ENCODE measurements at places on chromosomes 13 and 19. TPM values are rescaled to one million over a fixed set of nuclear protein-coding genes. Genes with fewer than 3 reads are reported as not detected.

The GAPDHS gene
- not detected for total RNA-seq

The ZAR1L gene
- total RNA-seq, result not detected

The TPGS1 gene
- total RNA-seq, result 10.2 TPM

The APOC4 gene
- total RNA-seq, result not detected

The NLRP4 gene
- not detected for total RNA-seq

The KIR2DL3 gene
- total RNA-seq, result not detected

The GIPR gene
- 15.7 TPM for total RNA-seq

The ZNF850 gene
- 8.0 TPM for total RNA-seq

The PRSS57 gene
- total RNA-seq, result not detected

The PGLYRP1 gene
- total RNA-seq, result not detected

The KIR2DL1 gene
- not detected for total RNA-seq

The KLK12 gene
- total RNA-seq, result not detected

The ZNF625 gene
- 5.4 TPM for total RNA-seq

The ZNF776 gene
- 7.3 TPM for total RNA-seq

The FGF21 gene
- not detected for total RNA-seq

The LILRA1 gene
- total RNA-seq, result not detected

The ZNF69 gene
- 1.9 TPM for total RNA-seq

The TSKS gene
- 1.9 TPM for total RNA-seq

The NLRP12 gene
- total RNA-seq, result not detected

The ASPDH gene
- not detected for total RNA-seq

The ZC3H13 gene
- 47.9 TPM for total RNA-seq

The LGALS4 gene
- total RNA-seq, result 0.66 TPM

The CRB3 gene
- 2.6 TPM for total RNA-seq

The GDF15 gene
- total RNA-seq, result 1.4 TPM

The CERS1 gene
- total RNA-seq, result 0.21 TPM

The SOHLH2 gene
- total RNA-seq, result not detected

The HIPK4 gene
- total RNA-seq, result not detected

The FOXA3 gene
- total RNA-seq, result 0.46 TPM

The CEACAM8 gene
- total RNA-seq, result not detected

The PPP5C gene
- 118 TPM for total RNA-seq

The CD37 gene
- 194 TPM for total RNA-seq

The EID2 gene
- 12.7 TPM for total RNA-seq

The GZMM gene
- total RNA-seq, result 52.7 TPM

The SLC15A1 gene
- total RNA-seq, result not detected

The SIGLEC14 gene
- 0.47 TPM for total RNA-seq

The ZNF555 gene
- total RNA-seq, result 1.3 TPM

The PSG1 gene
- total RNA-seq, result 0.45 TPM

The ZFP36 gene
- 183 TPM for total RNA-seq

Measured in activated naive CD4-positive, alpha-beta T cell treated with anti-CD3 and anti-CD28 coated beads, Interleukin-2, amount 50 U/mL, for 72 hours (primary cell).